ENCODE measurements at places on chromosomes 6 and 20. TPM values are rescaled to one million over a fixed set of nuclear protein-coding genes. Genes with fewer than 3 reads are reported as not detected.

ME1 gene
- total RNA-seq = not detected

BCAS1 gene
- 0.06 TPM for total RNA-seq

GRCh38 chr6:115740907-115741306 lies 319.8 kb downstream of the FRK start:
- no peaks in the 10 kb centered on the region for H3K36me3 ChIP-seq
- no peaks in the 10 kb centered on the region for H3K4me1 ChIP-seq
- DNase-seq = no peak
- no peaks in the 10 kb centered on the region for H3K27me3 ChIP-seq
- H3K27ac ChIP-seq = no peak overlapping the region

DNA sequence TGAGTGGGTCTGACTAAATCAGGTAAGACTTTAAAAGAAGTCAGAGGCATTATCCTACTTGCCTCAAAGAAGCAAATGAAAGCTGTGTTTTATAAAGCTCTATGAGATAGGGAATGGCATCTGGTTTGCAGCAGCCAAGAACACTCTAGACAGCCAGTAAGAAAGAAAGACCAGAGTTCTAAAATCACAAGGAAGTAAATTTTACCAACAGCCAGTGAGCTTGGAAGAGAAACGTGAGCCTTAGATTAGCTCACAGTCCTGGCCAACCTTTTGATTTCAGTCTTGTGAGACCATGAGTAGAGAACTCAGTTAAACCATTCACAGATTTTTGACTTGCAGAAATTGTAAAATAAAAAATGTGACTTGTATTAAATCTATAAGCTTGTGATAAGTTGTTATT lies 693.0 kb downstream of the EYS start:
- no peak for DNase-seq
- no peak overlapping the region for H3K4me3 ChIP-seq
- no peak overlapping the region for H3K27ac ChIP-seq
- no peaks in the 10 kb centered on the region for H3K27me3 ChIP-seq
- no peaks in the 10 kb centered on the region for H3K36me3 ChIP-seq

DNA sequence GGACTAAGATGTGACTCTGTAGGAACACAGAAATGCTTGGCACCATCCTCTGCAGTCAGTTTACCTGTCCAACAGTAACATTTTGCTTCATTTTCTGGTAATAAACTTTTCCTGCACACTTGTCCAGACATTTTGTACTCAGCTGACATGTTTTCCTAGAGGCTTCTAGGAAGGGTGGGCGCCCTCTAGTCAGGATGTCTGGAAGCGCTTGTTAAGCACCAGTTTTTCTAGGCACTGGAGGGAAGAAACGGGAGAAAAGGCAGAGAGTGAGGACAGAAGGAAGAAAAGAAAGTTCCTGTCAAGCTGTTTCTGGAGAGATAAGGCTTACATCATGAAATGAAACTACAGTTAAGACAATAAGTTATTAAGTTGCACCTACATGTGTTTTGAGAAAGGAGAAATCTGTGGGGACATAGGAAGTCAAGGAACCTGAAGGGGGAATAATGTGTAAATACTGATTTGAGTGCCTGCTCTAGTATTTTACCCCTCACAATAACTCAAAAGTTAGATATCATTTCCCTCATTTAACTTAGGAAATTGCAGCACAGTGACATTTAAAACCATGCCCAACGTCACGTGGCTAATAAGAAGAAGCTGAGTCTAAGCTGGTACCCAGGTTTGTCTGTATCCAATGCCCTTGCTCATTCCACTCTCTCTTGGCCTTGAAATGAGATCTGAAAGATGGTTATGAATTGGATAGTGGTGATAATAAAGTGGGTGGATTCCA lies 42.7 kb upstream of the TNFRSF21 start:
- no peak overlapping the region for H3K27ac ChIP-seq
- H3K36me3 ChIP-seq = no peaks in the 10 kb centered on the region
- DNase-seq = no peak
- peaks cover 4% of the 10 kb centered on the region for H3K27me3 ChIP-seq
- no peak overlapping the region for H3K4me3 ChIP-seq

- H3K4me3 ChIP-seq = no peak overlapping the region
- no peak overlapping the region for H3K27ac ChIP-seq
- peaks cover 13% of the 10 kb centered on the region for H3K4me1 ChIP-seq
- no peaks in the 10 kb centered on the region for H3K36me3 ChIP-seq
These were observed 145.5 kb upstream of the RNF24 start for GRCh38 chr20:4160761-4161305.

DNA sequence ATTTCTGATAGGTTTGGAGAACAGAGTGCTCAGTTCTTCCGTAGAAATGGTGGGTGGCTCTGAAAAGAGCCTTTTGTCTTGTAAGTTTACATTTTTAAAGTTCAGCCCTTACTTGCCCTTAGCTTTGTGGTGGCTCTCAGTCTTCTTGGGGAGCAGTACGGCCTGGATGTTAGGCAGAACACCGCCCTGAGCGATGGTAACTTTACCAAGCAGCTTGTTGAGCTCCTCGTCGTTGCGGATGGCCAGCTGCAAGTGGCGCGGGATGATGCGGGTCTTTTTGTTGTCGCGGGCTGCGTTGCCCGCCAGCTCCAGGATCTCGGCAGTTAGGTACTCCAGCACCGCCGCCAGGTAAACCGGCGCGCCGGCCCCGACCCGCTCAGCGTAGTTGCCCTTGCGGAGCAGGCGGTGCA lies 19.5 kb downstream of the OR2B2 start:
- no peak overlapping the region for H3K4me3 ChIP-seq
- peaks cover 9% of the 10 kb centered on the region for H3K27me3 ChIP-seq
- no peak overlapping the region for H3K27ac ChIP-seq
- peaks cover 45% of the 10 kb centered on the region for H3K4me1 ChIP-seq
- no peak for DNase-seq
- peaks cover 10% of the 10 kb centered on the region for H3K36me3 ChIP-seq

- no peak overlapping the region for H3K4me3 ChIP-seq
- no peaks in the 10 kb centered on the region for H3K27me3 ChIP-seq
- no peak overlapping the region for H3K27ac ChIP-seq
- no peak for DNase-seq
These were observed 16.1 kb upstream of the TNFAIP3 start for GRCh38 chr6:137850816-137851602.

- H3K27me3 ChIP-seq = no peaks in the 10 kb centered on the region
- no peak overlapping the region for H3K4me3 ChIP-seq
- H3K4me1 ChIP-seq = no peaks in the 10 kb centered on the region
These were observed 98.8 kb downstream of the HAO1 start for GRCh38 chr20:7841291-7841970.
